ENCODE measurements at places on chromosomes 5 and 9. TPM values are rescaled to one million over a fixed set of nuclear protein-coding genes. Genes with fewer than 3 reads are reported as not detected.

DNA sequence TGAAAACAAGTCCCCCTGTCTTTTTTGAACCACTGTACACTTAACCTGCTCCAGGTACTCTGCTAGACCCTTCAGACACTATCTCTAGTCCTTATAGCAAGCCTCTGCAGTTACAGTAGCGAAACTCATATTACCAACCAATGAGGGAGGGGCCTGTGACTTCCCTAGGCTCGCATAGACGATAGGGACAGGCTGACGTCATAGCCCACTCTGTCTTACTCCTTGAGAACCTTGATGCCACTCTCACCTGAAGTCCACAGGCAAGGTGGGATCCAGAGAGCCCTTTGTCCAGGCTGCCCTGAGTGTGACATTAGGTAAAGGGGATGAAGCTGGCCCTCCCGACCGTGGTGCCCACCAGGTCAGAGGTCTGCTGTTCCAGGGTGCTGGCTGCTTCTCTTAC is 65.3 kb downstream of the ACTBL2 start:
- no peak for DNase-seq

GRCh38 chr5:128539038-128539429 is 989 bp upstream of the FBN2 start:
- no peak for DNase-seq

DNA sequence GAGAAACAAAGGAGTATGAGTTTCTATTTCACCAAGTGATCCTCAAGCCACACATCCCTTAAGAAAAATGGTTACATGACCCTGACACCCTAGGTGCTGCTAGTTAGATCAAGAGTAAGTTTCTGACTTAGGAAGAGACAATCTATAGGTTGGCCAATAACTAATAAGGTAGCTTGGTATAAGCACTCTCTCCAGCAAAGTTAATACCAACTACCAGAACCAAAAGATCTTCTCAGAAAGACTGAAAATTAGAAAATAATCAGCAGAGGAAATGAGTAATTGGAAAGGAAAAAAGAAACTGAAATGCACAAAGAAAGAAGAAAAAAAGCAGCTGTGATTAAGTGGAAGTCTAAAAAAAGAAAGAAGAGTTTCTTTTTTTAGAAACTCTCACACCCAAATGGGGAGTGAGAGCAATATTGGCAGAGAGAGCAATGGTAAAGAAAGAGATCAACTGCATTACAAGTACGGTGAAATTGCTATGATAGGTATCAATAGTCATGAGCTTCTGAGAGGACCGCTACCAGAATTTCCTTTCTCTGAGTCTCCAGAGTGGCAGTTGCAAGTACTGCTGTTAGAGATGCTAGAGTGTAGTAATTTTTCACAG is 195.5 kb downstream of the TMEM167A start:
- no peak for DNase-seq

FAM219A gene
- 2.6 TPM for polyA plus RNA-seq

- DNase-seq = no peak
These were observed 17.5 kb downstream of the LMX1B start for GRCh38 chr9:126631254-126631653.

DNA sequence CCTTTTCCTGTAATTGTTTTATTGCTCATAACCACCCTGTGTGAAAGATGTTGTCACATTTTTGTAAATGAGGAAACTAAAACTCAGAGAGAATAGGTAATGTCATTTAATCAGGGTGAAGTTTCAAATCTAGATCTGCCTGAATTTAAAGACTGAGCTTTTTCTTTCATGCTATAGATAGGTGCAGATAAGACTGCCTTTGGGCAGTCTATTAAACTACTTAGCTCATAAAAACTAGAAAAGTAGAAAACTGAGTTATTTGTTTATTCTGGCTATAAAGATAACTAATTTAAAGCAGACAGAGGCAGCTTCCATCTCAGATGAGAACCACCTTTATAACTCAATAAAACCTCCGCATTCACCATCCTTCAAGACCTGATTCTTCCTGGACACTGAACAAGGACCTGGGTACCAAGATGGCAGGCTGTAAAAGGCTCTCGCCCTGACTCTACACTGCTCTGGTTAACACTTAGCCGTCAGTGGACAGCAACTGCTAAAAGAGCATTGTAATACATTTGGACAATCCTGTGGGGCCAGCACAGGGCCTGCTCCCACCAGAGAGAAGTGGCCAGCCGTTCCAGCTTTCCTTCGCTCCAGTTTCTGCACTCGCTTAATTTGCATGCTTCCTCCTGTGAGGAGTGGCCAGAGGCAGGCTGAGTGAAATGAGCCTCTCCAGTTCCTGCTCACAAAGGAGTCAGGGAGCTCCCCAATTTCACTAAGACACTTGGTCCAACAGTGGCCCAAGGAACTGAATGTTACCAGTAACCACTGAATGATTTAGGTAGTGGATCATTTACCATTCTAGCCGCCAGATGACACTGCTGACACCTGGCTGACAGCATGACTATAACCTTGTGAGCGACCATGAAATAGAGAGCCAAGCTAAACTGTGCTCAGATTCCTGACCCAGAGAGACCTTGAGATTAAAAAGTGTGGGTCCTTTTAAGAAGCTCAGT is 566.4 kb downstream of the EFNA5 start:
- DNase-seq = no peak

GLDC gene
- polyA plus RNA-seq = not detected

DNA sequence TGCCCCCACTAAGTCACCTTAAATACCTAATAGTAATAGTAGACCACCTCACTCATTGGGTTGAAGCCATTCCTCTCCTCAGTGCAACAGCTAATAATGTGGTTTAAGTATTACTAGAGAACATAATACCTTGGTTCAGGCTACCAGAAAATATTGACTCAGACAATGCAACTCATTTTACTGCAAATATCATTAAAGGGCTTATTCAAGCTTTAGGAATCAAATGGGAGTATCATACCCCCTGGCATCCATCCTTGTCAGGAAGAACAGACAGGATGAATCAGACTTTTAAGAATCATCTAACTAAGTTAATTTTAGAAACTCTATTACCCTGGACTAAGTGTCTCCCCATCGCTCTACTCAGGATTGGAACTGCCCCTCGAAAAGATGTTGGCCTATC is 6.8 kb upstream of the RNF180 start:
- DNase-seq = no peak

TAF1L gene
- not detected for polyA plus RNA-seq

- no peak for DNase-seq
These were observed 158.5 kb downstream of the FSTL4 start for GRCh38 chr5:133453831-133454230.

FBN2 gene
- polyA plus RNA-seq = not detected

IL33 gene
- not detected for polyA plus RNA-seq

NDUFA8 gene
- polyA plus RNA-seq = 79.3 TPM

- no peak for DNase-seq
These were observed 4.6 kb downstream of the SNCAIP start for GRCh38 chr5:122316656-122317055.

CD72 gene
- polyA plus RNA-seq = 6.2 TPM

SLC45A2 gene
- polyA plus RNA-seq = not detected

DNA sequence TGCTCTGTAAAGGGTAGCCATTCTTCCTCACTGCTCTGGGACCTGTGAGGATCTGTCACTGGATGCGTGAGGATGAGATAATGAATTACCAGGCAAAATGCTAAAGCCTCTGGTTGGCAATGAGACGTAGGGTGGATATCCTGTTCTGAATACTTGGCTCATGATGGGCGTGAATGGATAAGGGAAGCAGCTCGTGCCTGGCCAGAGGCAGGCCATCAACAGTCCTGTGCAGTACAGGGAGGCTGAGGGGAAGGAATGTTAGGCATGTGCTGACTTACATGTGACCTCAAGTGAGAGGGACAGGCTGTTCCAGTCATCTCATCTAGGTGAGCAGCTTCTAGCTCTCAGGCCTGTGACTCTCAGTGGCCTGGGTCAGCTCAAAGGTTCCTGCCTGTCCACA is 172.8 kb downstream of the CARTPT start:
- no peak for DNase-seq

GRCh38 chr5:30572279-30572678 is 621.2 kb upstream of the CDH6 start:
- no peak for DNase-seq

DNA sequence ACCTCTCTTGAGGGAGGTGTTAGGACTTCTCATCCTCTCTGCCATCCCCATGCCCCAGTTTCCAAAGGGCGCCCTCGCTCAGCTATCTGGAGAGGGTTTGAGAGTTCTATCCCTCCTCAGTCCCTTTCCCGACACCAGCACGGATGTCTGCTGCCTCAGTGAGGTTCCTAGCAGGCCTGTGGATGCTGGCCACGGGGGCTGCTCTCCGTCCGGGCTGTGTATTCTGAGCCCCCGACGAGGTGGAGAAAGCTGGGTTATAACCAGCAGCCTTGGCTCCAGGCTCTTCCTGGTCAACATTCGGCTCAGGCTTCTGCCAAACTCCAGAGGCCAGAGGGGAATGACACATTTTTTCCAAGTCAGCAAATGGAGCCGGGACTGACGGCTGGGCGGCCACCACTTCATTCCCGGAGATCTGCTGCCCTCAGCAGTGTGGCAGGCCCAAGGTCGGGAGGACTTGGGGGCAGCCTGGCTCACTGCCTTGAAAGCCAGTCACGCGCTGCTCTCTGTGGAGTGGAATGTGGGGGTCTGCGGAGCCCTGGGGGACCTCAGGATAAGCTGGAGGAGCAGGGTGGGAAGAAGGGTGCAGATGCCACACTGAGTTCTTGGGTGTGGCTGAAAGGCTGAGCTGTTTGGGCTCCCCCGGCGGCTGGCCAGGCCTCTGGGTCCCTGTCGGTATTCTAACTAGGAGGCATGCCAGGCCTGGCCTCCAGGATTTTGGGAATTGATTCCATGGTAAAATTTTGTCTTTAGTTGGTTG is 27.4 kb downstream of the PTPA start:
- no peak for DNase-seq

DNA sequence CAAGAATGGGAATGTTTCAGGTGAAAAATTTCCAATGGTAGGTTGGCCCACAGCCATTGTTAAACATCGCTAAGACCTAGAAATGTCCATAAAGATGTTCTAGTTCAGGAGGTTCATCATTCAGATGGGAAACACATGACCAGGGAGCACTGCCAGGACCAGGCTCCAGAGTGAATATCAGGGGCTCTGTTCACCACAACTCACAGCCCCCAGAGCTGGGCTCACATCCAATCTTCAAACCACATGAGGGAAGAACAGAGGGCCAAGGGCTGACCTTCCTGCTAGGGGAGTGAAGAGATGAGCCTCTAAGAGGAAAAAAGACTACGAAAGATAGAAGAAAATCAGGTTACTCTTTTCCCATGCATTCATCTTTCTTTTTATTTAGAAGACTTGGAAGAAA is 205.8 kb downstream of the SEMA5A start:
- no peak for DNase-seq

SPINK4 gene
- polyA plus RNA-seq = not detected

DNA sequence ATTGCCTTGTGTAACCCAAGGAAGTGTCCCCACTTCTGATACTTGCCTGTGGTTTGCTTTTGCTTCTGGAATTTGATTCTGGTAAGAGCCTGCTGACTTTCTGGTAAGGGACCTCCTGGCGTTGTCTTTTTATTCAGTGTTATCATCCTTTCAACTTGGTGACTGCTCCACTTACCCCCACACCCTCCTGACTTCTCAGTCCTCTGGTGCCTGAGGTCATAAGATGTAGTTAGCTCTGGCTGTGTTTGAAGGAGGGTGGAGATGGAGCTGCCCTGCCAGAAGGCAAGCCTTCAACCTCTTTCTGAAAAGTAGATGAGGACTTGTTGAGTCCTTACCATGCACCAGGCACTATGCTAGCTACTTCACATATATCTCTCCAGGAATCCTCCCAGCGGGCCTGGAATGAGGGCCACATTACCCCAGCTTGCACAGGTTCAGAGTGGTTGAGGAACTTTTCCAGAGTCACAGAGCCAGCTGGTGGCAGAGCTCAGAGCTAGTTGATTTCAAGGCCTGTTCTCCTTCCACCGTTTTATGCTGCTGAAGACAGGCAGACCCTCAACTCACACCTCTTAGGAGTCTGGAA is 45.2 kb upstream of the PITX1 start:
- no peak for DNase-seq

- DNase-seq = no peak
These were observed 67.6 kb upstream of the SELENOP start for GRCh38 chr5:42879291-42879690.

DNA sequence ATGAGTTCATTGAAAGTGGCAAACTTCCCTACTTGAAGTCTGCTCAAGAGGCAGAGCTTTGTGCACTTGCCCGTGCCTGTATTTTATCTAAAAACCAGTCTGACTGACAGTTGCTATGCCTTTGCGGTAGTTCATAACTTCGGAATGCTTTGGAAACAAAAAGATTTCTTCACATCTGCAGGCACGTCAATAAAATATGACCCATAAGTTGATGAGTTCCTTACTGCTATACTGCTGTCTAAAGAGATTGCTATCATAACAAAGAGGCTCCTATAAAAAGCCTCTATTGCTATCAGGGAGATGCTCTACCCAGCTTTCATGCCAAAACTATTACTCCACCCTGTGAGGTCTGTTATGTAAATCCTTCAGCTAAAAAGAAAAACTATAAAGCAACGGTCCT is 25.4 kb upstream of the RNF20 start:
- no peak for DNase-seq

DNA sequence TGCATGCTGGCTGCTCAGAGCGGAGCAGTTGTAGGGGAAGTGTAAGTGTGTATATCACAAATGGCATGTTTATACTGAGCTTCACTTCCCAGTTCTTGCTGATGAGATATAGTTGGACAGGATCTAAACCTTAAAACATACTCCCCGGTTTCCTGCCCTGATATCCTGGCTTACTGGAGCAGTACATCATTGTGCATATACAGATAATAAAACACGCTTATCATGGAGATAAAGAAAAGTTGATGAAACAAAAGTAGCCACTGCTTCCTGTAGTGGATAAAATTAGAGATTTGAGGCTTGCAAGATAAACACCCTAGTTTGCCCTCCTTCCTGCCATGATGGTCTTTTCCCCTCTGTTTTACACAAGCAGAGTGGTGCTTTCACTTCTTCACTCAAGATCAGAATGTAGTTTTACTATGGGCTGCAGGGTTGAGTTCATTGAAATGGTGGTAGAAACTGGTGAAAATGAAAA is 15.0 kb downstream of the NPR3 start:
- no peak for DNase-seq

DNA sequence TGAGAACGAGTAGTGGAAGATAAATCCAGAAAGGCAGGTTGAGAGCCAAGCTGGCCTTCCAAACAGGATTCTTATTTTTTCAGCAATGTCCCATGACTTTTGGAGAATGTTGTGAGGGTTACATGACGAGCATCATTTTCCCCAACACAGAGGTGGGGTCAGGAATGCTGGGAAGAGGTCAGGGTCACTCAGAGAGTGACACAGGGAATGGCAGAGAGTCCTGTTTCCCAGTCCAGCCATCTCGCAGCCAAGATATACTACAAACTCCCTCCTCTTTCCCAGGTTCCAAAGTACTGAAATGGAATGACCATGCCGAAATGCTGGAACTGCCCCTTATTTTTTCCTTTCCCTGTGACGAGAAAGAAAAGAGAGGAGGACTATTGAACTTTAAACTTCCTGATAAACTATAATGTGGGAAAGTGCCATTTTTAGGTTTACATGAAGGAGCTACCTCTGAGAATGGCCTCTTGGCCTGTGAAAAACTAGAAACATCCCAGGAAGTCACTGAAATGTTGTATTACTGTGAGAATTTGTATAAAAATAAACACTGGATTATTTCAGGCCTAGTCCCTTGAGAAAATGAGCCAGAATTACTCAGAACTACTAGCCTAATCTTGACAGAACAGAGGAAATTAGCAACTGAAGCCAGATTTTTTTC is 420.4 kb downstream of the CETN3 start:
- DNase-seq = no peak
